ENCODE measurements at places on chromosomes 4 and X.

GRCh38 chr4:158159718-158160094 lies 13.1 kb downstream of the GASK1B start:
- DNase-seq = peak; percentile 45

- peak; percentile 58 for DNase-seq
Observed at GRCh38 chr4:17155486-17155885, 257.0 kb upstream of the LDB2 start.

- peak; percentile 39 for DNase-seq
Observed at GRCh38 chrX:130108647-130109428, 1.5 kb downstream of the ELF4 start.

GRCh38 chrX:78105944-78106650 lies 2.0 kb downstream of the PGK1 start:
- DNase-seq = no peak

Measured in AG10803 (cell line).